ENCODE measurements at places on chromosomes 11 and 22.

DNA sequence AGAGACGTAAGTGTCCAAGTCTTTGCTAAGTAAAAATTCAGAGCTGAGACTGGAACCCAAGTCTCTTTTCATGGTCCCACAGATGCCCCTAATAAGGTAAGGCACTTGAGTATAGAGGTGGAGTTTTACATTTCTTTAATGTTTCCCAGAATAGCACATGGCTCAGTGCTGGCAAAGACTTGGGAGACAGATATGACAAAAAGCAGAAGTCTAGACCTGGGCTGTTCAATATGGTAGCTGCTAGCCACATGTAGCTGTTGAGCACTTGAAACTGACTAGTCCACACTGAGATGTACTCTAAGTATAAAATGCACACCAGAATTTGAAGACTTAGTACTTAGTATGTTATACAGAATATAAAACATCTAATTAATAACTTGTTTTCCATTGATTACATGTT is 17.6 kb downstream of the VSTM5 start:
- no peak for DNase-seq

DNA sequence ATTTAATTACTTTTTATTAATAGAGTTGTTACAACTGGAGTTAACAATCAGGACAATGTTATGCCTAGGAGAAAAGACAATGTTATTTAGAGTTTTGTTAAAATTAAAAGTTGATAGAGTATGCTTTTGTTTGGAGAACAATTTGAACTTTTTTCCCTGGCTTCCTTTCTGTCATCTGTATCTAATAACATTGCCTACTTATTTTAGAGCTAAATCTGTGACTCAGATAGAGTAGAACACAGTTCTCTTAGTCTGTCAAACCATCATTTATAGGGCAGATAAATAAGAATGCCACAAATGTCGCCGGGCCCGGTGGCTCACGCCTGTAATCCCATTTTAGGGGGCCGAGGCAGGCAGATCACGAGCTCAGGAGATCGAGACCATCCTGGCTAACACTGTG is 28.9 kb upstream of the YAP1 start:
- DNase-seq, result no peak

- DNase-seq, result no peak
Observed at GRCh38 chr11:128628325-128628673, 40.9 kb upstream of the ETS1 start.

DNA sequence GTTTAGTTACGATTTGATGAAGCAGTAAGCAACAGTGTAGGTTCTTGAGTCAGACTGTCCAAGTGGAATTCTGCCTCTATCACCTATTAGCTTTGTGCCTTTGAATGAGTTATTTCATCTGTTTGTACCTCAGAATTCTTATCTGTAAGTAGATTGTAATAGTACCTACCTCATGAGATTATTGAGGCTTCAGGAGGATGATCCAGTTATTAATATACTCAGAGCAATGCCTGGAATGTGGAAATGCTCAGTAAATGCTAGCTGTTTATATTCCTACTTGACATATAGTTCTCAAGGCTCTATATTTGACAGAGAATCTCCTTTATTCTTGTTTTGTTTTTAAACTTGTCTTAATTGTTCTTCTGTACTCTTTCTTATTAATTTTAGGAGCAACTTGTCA is 70.1 kb downstream of the SFI1 start:
- no peak for DNase-seq

GRCh38 chr11:106950067-106950491 is 68.2 kb downstream of the GUCY1A2 start:
- DNase-seq, result no peak

DNA sequence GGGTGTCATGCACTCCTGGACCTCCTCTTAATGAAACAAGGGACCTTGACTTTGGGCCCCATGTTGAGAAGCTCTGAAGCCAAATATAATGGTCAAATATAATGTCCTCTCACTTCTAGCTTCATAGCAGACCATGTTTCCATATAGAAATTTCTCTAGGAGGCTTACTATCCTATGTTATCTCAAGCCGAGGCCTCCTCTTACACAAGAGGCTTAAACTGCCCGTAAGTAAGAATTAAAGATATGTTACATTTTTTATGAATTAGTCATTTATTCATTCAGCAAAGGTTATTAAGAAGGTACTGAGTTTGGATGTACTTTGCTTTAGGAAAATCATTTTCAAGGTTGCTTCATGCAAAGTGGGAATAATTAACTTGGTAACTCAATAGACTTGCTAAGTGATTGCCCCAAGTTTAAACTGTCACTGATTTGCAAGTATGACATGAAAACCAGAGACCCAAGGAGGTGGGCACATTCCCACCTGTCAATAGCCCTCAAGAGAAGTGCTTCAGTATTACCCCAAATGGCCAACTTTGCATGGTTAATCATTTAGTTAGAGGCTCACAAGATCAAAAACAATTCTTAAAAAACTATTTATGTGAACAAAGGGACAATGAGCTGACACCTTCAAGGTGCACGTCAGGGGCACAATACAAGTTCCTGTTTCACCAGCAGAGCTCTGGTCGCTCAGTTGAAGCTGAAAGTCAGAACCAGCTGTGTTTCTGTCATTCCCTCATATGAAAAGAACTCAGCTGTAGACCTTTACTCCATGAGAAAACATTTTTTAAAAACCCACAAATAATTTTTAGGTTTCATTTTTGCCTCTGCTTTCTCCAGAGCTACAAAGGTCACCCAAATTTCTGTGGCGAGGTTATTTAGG is 20.9 kb downstream of the BDNF start:
- no peak for DNase-seq

DNA sequence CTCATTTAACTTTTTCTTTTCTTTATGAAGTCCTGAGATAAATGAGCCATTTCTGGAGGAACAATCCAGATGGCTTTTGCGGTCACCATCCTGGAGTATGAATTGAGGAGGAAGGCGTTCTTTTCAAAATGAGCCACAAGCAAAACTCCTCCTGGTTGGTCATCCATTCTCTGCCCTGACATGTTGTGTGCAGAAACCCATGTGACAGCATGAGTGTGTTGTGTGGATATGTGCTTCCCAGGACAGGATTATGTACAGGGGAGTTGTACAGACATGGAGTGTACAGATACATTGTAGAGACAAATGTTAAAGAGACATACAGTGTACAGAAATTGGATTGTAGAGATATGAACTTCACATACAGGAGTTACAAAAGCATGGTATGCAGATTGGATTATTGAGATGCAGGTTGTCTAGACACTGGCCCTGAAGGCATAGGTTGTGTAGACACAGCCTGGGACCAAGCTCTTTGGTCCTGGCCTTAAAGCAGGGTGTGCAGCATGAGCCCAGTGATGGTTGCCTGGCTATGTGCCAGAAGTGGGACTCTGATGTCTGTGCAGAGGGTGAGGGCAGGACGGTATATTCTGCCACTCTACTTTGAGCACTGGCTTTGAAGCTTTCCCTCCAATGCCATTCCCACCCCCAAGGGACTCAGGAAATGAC is 178.5 kb upstream of the ZBED5 start:
- no peak for DNase-seq

- DNase-seq, result no peak
Observed at GRCh38 chr11:65414776-65415498, 7.7 kb upstream of the NEAT1 start.

DNA sequence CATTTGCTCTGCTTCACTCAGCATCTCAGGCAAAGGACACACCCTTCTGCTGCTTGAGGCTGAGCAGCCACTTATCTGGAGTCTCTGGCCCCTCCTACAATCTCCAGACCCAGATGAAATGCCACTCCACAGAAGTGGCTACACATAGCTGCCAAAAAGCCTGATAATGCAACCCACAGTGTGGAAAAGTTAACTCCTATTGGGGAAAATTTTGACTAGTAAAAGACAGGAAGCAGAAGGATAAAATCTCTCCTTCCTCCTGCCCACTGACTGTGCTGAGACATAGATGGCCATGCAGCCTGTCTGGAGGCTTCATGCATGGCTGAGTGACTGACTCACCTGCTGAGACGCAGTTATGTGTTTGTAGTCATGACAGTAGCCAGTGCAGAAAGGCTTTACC is 92.3 kb upstream of the TEAD1 start:
- DNase-seq, result no peak

DNA sequence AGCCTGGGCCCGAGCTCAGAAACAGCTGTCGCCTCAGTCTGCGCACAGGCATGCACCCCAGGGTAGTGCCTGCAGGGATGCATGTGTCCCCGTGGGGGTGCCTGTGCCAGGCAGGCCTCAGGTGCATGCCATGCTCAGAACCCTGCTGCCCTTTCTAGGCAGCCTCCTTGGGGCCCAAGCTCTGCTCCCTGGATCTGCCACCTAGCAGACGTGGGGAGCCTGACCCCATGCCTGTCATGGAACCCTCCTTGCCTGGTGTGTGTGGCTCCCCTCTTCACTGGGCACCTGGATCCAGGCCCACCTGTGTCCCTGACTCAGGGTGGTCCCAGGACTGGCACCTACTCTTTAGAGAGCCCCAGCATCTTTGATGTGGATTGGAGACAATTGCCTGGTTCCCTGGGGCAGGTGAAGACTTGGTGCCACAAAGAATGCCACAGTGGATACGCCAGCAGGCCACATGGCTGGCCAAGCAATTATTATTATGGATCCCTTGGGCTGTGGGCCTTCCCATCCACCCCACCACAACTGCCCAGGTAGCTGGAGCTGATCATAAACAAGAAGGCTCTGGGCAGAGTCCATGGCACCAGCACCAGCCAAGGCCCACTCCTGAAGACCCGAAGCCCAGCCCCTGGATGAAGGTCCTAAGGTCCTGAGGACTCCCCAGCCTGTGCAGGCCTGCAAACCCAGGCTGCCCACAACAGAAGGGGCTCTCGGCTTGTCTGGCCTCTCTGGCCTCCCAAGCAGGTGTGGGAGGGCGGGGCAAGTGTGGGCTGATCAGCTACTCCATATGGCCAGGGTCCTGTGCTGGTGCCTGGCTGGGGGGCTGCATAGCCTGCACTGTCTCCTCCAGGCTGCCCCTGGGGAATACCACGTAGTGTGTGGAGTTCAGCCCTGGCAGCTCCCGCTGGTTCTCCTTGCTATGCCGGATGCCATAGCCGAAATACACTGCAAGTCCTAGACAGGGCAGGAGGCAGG is 3.8 kb downstream of the SLC7A4 start:
- no peak for DNase-seq

GRCh38 chr11:65505466-65506289 is 6.8 kb downstream of the MALAT1 start:
- DNase-seq, result no peak
